SJSA1 (cell line): ENCODE measurements at places on chromosomes 11 and 22. TPM values are rescaled to one million over a fixed set of nuclear protein-coding genes. Genes with fewer than 3 reads are reported as not detected.
A peak's percentile ranks its signal among the peaks of the same experiment; 100 is the strongest.

DNA sequence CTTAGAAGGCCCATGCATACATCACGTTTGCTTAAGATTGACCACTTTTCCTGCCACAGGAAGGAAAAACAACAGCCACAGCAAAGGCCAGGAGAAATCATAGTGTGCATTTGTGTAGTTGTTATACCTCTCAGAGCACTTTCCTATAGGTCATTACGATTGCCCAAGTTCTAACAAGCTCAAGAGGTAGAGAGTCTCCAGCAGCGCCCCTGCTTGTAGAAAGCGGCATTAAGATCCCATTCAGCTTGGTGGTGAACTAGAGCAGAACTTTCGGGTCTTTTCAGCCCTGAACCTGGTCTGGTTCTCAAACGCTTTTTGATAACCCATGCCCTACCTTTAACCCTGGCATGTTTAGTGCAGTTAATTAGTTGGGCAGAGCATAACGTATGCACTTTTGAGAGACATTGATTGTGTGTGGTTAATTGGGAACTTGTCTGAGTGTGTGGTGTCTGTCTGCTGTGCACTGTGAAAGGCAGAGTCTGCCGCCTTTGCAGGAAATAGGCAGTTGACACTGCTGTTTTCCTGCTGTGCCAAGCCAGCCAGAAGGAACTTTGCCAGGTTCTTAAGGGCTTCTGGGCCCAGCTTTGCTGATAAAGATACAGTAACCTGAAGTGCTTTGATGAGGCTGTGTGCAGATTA is 109.9 kb upstream of the CLMP start:
- DNase-seq, result no peak

KCTD21 gene
- total RNA-seq, result 2.1 and 5.7 TPM in 2 replicates

GRCh38 chr11:536841-537621 is at the start of gene LRRC56:
LRRC56 (plus strand) TSS chr11:537527; CDS start chr11:540685, 3,158 bp downstream.
- DNase-seq, result no peak

DNA sequence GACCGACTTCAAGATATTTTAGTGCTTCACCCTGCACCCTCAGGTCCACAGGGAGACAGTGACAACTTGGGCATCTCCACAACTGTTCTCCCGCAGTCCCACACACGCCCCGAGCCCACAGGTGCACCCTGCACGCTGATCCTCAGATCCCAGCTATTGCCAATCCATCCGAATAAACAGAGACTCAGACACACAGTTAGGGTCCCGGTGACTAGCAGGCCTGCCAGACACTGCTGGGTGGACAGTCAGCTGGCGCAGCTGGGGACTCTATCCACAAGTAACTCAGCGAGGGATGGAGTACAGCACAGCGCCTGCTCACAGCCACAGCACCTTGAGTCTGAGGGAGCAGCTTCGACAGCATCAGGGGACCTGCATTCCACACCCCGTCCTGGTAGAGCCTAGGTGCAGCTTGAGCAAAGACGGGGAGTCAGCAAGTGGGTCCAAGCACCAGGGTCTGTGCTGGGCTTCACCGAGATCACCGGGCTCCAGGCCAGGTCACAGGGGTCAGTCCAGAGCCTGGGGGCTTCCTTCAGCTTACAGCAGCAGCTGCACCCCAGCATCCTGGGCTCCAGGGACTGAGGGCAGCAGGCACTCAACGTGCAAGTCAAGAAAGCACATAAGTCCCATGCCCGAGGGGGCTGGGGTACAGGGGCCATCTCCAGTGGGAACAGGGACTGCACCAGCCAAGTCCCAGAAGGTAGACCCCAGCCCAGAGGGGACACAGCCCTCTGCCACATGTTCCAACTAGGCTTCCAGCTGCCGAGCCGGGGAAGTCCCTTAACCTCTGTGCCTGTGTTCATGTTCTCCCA is 7.6 kb downstream of the RPL3 start:
- peak; percentile 40 for DNase-seq

DNA sequence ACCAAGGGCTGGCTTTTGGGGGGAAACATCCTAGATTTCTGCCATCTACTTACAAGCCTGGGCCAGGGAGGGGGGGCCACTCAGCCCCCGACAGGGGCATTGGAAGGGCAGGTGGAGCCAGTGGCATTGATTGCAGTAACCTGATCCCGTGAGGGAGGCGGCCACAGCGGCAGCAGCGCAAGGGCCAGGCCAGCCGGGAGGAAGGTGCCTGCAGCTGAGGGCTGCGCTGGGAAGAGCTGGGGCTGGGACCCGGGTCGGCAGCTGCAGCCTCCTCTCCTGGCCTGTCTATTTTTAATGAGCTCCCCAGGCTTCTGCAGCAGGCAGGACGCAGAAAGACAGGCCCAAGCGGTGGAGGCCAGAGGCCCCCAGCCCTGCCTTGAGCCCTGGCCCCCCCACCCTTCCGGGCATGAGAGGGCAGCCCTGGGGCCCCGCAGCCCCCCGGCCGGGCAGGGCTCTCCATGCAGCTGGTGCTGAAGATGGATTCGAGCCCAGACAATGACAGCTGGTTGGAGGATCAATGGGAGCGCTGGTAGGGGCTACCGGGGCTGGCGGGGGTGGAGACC is 10.6 kb downstream of the FREY1 start:
- no peak for DNase-seq

RASSF10 gene
- total RNA-seq, result not detected in 2 replicates

GDPD4 gene
- total RNA-seq, result not detected in 2 replicates

MOGAT2 gene
- total RNA-seq, result not detected in 2 replicates

GRCh38 chr22:50190182-50190940 is 4.6 kb downstream of the TRABD start:
- peak; percentile 86 for DNase-seq

RSF1 gene
- 9.5 and 10.6 TPM in 2 replicates for total RNA-seq

DNA sequence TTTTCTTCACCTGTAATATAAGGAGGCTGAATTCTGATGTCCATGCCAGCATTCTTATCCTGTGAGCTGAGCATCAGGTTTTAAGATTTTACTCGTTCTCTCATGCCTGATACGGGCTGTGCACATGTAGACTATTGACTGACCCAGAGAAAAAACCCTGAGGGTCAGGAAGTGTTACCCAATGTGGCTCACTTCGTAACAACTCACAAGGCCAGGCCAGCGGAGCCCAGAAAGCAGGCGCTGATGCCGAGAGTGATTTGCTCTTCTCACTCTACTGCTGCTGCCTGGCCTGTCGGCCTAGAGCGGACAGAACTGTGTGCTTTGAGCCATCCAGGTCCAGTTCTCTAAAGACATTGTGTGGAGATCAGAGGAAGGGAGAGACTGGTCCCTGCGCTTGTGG is 10.8 kb downstream of the THYN1 start:
- DNase-seq, result no peak

GRCh38 chr11:114273890-114274635 is 22.1 kb upstream of the NNMT start:
- no peak for DNase-seq

SHANK3 gene
- 0.22 and 0.53 TPM in 2 replicates for total RNA-seq

DNA sequence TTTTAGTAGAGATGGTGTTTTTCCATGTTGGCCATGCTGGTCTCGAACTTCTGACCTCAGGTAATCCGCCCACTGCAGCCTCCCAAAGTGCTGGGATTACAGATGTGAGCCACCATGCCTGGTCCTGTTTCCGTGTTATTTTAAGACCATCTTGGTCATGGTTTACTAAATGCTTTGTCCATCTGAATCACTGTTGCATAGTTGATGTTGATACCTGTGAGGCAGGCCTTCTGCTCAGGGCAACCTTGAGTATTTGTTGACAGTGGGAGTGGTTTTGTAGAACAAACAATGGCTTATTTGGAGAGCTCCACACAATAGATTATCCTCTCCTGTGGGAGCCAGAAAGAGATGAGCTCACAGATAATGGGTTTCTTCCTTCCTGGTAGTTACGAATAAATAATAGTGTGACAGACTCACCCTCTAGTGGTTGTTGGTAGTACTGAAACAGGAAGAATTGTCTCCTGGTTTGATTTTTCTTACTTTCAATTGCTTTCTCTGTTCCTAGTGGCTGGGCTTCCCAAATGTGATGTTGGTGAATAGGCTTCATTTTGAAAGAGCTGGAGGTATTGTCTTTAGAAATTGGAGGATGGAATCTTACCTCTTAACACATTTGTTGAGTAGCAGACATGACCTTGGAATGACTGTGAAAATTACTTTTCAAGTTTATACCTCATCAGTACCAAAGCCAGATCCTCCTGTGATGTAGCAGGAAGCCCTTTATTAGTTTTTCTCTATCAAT is 39.0 kb downstream of the CTNND1 start:
- peak; percentile 85 for DNase-seq

- no peak for DNase-seq
These were observed 79.4 kb downstream of the EXT2 start for GRCh38 chr11:44174842-44175241.

SERPING1 gene
- total RNA-seq, result not detected in 2 replicates

- no peak for DNase-seq
These were observed 5.2 kb upstream of the TBCEL start for GRCh38 chr11:121018746-121019145.

SCO2 gene
- 2.0 and 6.3 TPM in 2 replicates for total RNA-seq
